ENCODE measurements at places on chromosomes 13 and 19. TPM values are rescaled to one million over a fixed set of nuclear protein-coding genes. Genes with fewer than 3 reads are reported as not detected.

The CGB3 gene
- not detected for total RNA-seq

The UBE2L5 gene
- total RNA-seq: not detected

The ADAMTS10 gene
- total RNA-seq: 18.8 TPM

The RB1 gene
- 39.7 TPM for total RNA-seq

The TMPRSS9 gene
- under 0.01 TPM for total RNA-seq

The CELF5 gene
- total RNA-seq: not detected

The ZNF765 gene
- total RNA-seq: 13.0 TPM

The FFAR3 gene
- not detected for total RNA-seq

The RFC3 gene
- 14.1 TPM for total RNA-seq

The TJP3 gene
- total RNA-seq: not detected

The VSIG10L gene
- total RNA-seq: 0.52 TPM

The ZNF428 gene
- total RNA-seq: 44.9 TPM

The CRB3 gene
- total RNA-seq: not detected

The IZUMO2 gene
- not detected for total RNA-seq

The ZNF93 gene
- total RNA-seq: 7.3 TPM

The ZNF610 gene
- total RNA-seq: 5.7 TPM

The SYT3 gene
- total RNA-seq: not detected

The R3HDM4 gene
- 30.8 TPM for total RNA-seq

The ZNF324 gene
- 9.9 TPM for total RNA-seq

The WBP4 gene
- total RNA-seq: 6.8 TPM

The CYP4F2 gene
- not detected for total RNA-seq

The TMC4 gene
- total RNA-seq: 1.0 TPM
